Small intestine (tissue), 16 donors: ENCODE measurements at places on chromosomes 4 and X. TPM values are rescaled to one million over a fixed set of nuclear protein-coding genes. Genes with fewer than 3 reads are reported as not detected.
A peak's percentile ranks its signal among the peaks of the same experiment; 100 is the strongest.

DNA sequence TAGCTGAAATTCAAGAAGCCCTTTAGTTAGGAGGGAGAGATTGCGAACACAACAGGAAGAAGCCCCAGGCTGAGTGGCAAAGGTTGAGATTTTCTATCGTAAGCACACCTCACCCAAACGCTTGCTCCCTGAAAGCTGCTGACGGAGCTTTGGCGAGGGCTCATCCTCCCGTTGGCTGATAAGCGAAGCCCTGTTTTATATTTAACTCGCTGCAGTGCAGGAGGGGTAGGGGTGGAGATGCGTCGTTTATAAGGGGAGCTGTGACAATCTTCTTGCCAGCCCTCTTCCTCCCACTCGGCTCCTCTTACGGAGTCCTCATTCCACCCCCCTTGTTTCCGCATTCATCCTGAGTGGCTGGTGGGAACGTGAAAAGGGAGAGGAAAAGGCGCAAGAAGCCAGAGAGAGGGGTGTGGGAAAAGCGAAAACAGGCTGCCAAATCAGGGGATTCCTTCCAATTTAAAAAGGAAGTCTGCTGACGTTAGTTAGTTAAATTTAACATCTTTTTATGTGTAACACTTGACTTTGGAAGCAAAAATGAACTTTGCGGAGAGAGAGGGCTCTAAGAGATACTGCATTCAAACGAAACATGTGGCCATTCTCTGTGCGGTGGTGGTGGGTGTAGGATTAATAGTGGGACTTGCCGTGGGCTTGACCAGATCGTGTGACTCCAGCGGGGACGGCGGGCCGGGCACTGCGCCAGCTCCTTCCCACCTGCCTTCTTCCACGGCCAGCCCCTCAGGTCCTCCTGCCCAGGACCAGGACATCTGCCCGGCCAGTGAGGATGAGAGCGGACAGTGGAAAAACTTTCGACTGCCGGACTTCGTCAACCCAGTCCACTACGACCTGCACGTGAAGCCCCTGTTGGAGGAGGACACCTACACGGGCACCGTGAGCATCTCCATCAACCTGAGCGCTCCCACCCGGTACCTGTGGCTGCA, at the start of gene ENPEP:
ENPEP (plus strand) TSS at position 275 of the 938 bp plus-strand sequence; CDS start at position 535, 260 bp downstream.
- H3K36me3 ChIP-seq, result no peaks in the 10 kb centered on the region
- H3K4me1 ChIP-seq, result peaks cover 4% of the 10 kb centered on the region
- peak within 1 kb of the TSS; percentile 45 for H3K27ac ChIP-seq
- DNase-seq, result peak; percentile 85
- H3K4me3 ChIP-seq, result no peak within 1 kb of the TSS

GRCh38 chr4:184437565-184438265, 36.6 kb downstream of the IRF2 start:
- no peak overlapping the region for H3K4me3 ChIP-seq
- H3K27me3 ChIP-seq, result no peaks in the 10 kb centered on the region
- H3K4me1 ChIP-seq, result peaks cover 21% of the 10 kb centered on the region

DNA sequence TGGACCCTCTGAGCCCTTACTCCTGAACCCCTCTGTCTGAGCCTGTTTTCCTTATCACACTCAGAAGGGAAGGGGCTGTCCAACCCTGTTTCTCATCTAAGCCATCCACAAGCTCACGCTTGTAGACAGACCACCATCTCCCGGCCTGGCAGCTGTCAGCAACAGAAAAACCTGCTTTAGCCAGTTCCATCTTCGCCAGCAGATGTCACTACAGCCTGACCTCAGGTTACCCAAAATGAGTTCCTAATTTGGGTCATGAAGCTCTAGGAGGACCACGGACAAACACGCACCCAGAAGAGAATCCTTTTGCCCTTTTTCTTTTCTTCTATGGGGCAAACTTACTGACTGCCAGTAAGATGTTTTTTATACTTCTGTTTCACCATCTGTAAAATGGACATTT, 445.4 kb downstream of the BCOR start:
- DNase-seq, result no peak
- no peaks in the 10 kb centered on the region for H3K27me3 ChIP-seq
- no peaks in the 10 kb centered on the region for H3K4me1 ChIP-seq
- no peak overlapping the region for H3K4me3 ChIP-seq

Gene PARM1
- polyA plus RNA-seq, result under 0.01 TPM
